ENCODE measurements at places on chromosomes 6 and 20. TPM values are rescaled to one million over a fixed set of nuclear protein-coding genes. Genes with fewer than 3 reads are reported as not detected.

CITED2 gene
- 28.8 TPM for total RNA-seq

NOX3 gene
- not detected for total RNA-seq

KHDC1L gene
- total RNA-seq = not detected

NKAPL gene
- total RNA-seq = 1.1 TPM

UBE3D gene
- total RNA-seq = 5.8 TPM

CRIP3 gene
- total RNA-seq = 0.34 TPM

OLIG3 gene
- not detected for total RNA-seq
